ENCODE measurements at places on chromosomes 16 and 17. TPM values are rescaled to one million over a fixed set of nuclear protein-coding genes. Genes with fewer than 3 reads are reported as not detected.

DNA sequence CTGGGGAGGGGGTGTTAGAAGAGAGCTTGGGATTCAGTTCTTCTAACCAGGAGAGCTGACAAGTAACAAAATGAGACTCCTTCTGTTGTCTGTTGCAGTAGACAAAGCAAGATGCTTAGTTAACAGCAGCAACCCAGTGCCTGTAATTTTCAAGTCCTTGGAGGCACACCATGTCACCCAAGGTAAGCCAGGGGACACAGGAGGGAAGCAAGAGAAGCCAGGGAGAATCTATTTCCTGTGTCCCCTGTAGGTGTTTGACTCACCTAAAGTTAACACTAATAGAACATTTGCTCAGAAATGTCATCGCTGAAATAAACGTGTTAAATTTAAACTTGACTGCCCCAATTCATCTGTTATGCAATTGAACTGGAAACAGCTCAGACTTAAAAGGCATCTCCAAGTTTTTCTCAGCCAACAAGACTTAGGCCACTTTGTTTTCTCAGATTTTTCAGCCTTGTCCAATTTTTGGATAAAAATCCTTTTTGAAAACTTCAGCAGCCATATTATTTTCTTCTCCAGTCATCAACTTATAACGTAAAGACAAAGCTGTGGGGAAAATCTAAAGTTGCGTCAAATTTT is 257.6 kb downstream of the CDH13 start:
- DNase-seq: no peak

DNA sequence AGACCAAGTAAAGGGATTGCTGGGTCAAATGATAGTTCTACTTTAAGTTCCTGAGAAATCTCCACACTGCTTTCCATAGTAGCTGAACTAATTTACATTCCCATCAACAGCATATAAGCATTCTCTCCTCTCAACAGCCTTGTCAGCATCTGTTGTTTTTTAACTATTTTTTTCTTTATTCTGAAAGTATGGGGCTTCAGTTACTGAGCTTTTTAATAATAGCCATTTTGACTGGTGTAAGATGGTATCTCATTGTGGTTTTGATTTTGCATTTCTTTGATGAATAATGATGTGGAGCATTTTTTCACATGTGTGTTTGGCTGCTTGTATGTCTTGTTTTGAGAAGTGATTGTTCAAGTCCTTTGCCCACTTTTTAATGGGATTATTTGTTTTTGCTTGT is 2.5 kb downstream of the KRTAP2-2 start:
- DNase-seq: no peak

DNA sequence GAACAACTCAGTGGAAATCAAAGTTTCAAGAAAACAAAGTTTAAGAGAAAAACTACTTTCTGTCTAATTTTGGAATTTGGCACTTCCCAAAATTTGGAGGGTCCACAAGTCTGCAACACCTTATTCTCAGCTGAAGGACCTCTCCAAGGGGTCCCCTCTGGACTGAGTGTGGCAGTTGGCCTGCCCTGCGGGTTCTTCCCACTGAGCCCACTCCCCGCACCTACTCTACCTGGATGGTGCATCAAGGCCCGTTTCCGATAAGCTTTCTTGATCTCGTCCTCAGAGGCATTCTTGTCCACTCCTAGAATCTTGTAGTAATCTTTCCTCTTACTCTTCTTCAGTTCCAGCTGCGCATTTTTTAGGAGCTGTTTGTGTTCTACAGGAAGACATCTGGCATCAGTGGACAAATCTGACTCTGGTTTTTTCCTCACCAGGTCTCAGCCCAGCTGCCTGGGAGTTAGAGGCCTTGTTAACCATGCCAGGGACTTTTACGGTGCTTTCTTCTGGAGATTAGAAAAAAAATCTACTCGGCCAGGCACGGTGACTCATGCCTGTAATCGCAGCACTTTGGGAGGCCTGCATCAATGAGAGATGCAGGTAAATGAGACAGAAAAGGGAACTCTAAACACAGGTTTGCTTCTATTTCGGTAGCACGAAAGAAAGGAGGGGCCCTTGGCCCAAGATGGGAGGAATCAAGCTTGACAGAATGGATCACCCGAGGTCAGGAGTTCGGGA is 15.6 kb downstream of the CNP start:
- no peak for DNase-seq

- no peak for DNase-seq
Measured at GRCh38 chr17:75685499-75685898, 18.4 kb downstream of the SAP30BP start.

- no peak for DNase-seq
Measured at GRCh38 chr16:14298374-14299122, 227.4 kb downstream of the MRTFB start.

- DNase-seq: no peak
Measured at GRCh38 chr17:61029181-61029580, 351.5 kb downstream of the BCAS3 start.

- no peak for DNase-seq
Measured at GRCh38 chr17:47276868-47277267, 23.2 kb downstream of the ITGB3 start.

DNA sequence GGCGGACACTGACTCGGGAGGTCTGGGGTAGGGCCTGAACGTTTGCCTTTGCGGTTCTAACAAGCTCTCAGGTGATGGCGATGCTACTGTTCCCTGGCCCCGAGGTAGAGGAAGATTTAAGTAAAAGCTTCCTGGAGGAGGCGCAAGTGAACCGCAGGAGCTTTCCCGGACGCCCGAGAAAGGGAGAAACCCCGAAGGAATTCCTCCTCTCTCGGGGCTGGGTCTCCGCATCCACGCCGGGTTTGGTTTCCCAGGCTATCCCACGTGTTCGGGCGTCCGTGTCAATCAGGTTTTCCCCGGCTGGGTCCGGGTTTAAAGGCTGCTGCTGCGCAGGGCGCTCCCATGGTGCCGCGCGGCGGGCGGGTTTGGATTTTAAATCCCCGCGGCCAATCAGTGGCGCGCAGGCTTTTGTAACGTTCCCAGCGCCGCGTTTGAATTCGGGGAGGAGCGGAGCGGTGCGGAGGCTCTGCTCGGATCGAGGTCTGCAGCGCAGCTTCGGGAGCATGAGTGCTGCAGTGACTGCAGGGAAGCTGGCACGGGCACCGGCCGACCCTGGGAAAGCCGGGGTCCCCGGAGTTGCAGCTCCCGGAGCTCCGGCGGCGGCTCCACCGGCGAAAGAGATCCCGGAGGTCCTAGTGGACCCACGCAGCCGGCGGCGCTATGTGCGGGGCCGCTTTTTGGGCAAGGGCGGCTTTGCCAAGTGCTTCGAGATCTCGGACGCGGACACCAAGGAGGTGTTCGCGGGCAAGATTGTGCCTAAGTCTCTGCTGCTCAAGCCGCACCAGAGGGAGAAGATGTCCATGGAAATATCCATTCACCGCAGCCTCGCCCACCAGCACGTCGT is at the start of gene PLK1:
PLK1 (plus strand) TSS at position 460 of the 844 bp plus-strand sequence; CDS start at position 504, 44 bp downstream.
- DNase-seq: peak; percentile 61

- no peak for DNase-seq
Measured at GRCh38 chr17:50559674-50560184, 786 bp upstream of the CACNA1G start.

DNA sequence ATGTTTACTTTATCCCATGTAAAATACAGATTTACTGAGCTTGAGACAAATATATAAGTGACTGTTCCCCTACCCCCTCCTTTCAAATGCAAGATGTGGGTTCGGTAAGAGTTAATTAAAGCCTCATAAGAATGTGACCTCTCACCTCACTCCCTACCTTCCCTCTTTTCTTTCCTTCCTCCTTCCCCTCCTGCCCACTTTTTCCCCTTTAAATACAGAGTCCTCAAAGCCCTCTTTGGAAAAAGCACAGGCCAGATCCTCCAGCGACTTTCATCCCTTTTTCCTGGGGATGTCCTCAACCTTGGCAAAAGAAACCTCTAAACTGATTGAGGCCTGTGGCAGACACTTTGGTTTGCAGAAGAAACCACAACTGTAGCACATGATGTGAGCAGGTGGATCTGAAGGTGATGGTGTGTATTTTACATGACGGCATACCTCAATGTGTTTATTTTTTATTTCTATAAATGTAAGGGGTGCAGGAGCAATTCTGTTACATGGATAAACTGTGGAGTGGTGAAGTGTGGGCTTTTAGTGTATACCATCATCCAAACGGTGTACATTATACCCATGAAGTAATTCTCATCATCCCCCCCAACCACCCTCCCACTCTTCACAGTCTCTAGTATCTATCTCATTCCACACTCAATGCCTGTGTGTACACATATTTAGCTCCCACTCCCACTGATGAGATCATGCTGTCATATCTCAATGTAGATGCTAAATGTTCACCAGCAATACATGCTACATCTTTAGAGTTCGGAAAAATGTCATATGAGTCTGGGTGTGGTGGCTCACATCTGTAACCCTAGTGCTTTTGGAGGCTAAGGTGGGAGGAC is 77.7 kb downstream of the XYLT1 start:
- DNase-seq: no peak

DNA sequence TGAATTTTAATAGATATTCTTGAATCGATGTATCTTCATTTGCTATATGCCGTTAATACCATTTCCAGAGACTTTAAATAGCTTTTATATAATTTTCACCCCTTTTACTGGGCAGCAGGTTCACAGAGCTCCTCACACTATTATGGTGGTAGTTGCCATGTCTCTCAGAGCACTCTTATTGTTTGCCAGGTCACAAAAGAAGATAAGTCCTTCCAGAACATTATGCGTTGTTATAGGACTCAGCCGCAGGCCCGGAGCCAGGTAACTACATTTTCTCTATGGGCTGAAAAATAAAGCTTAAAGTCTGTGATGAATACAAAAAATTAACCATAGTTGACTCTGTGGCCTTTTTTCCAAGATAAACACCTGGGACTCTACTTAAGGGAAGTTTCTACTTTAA is 24.0 kb downstream of the AKTIP start:
- DNase-seq: no peak

GRCh38 chr17:55931446-55931845 is 180.6 kb downstream of the PCTP start:
- no peak for DNase-seq

DNA sequence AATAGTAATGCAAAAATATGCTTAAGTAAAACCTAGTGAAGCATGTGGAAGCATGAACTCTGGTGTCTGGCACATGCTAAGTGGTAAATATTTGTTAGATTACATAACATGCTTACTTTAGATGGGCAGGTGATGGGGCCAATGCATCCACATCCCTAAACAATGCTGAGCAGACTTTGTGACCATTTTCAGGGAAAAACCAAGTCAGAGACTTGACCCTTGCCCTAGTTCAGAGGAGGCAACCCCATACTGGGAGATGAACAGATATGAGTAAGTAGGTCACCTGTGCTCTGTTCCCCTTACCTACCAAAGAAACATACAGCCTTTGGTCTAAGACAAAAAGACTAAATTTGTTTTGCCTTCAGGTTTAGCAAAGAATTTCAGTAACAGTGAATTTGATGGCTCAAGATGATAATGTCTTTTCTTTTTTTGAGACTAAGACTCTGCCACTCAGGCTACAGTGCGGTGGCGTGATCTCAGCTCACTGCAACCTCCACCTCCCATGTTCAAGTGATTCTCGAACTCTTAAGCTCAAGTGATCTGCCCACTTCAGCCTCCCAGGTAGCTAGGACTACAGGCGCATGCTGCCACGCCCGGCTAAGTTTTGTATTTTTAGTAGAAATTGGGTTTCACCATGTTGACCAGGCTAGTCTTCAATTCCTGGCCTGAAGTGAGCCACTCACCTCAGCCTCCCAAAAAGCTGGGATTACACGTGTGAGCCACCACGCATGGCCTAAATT is 91.4 kb downstream of the HIC1 start:
- no peak for DNase-seq

GRCh38 chr17:38729368-38729885 is 714 bp upstream of the CISD3 start:
- no peak for DNase-seq

GRCh38 chr17:73760439-73760758 is 116.2 kb upstream of the SDK2 start:
- no peak for DNase-seq

- no peak for DNase-seq
Measured at GRCh38 chr17:79650283-79650682, 39.4 kb upstream of the RBFOX3 start.

GRCh38 chr16:8712589-8713361 is 38.4 kb downstream of the ABAT start:
- DNase-seq: no peak

GRCh38 chr17:19646788-19647696 is 1.5 kb upstream of the ALDH3A2 start:
- no peak for DNase-seq

GRCh38 chr16:15949210-15950160 is at the start of gene ABCC1:
Gene ABCC1 (plus strand): TSS chr16:15949616. CDS start chr16:15949752, 136 bp downstream.
- DNase-seq: peak; percentile 64

GRCh38 chr16:58198022-58198683 is at the start of gene CSNK2A2:
Gene CSNK2A2 (minus strand): TSS chr16:58198106. CDS start chr16:58197736, 370 bp downstream.
- DNase-seq: peak; percentile 78

GRCh38 chr16:52773026-52773425 is 226.1 kb upstream of the TOX3 start:
- DNase-seq: no peak

DNA sequence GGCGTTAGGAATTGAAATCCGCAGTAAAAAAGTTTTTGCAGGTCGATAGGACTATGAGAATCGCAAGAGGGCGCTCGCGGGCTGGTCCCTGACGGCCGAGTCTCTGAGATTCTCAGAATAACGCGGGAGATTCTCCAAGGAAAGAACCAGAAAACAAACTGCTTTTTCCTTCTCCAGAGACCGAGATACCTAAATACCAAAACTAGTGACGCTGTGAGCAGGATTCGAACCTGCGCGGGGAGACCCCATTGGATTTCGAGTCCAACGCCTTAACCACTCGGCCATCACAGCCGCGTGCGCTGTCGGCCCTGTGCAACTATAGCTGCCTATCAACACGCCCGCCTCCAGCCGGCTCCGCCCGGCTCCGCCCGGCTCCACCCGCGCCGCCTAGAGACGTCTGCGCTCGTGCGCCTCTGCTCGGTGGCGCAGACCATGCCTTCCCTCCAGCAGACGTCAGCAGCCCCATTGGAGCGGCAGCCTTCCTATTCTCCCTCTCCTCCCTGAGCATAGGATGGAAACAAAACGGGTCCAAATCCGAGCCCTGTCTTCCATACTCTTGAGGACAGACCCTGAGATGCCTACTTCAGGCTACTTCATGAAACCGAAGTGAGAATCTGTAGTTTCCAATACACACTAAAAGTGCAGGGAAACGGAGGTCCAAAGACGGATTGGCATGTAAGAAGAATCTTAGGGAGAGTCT is 13.4 kb downstream of the PER1 start:
- peak; percentile 85 for DNase-seq

- DNase-seq: no peak
Measured at GRCh38 chr17:35666967-35667532, 64.4 kb upstream of the RASL10B start.

- no peak for DNase-seq
Measured at GRCh38 chr17:28147017-28147416, 104.5 kb downstream of the NLK start.

The NECAB2 gene
- not detected for total RNA-seq

The SLC52A1 gene
- 0.12 TPM for total RNA-seq

The PRSS22 gene
- 0.92 TPM for total RNA-seq

The TSPAN10 gene
- total RNA-seq: not detected

The RGS11 gene
- not detected for total RNA-seq

The CDH1 gene
- total RNA-seq: 0.44 TPM

The EVPL gene
- total RNA-seq: 0.68 TPM

The KRTAP4-9 gene
- total RNA-seq: not detected

The ZFHX3 gene
- total RNA-seq: 2.2 TPM

The ASPA gene
- not detected for total RNA-seq

The SCNN1G gene
- total RNA-seq: not detected

The ZNF287 gene
- 7.6 TPM for total RNA-seq

The JPT2 gene
- 14.4 TPM for total RNA-seq

The FOXC2 gene
- total RNA-seq: not detected

All from T-helper 17 cell (primary cell).